Vagina (tissue), 2 donors: ENCODE measurements at places on chromosomes 3 and 15.

DNA sequence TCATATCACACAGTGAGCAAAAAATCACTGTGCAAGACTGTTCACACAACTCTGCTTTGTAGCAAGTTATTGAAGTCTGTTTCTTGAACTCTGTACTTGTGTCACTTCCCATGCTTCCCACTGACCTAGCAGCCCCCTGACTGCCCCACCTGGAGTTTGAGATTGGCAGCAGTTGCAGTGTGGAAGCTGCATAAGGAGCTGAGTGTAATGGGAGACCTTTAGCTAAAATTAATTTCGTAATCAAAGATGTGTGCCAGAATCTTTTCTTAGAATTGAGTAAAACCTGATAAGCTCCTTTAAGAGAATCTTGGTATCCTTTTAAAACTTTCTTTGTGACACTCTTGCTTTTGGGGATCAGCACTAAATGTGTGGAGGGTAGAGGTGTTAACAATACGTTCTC is 42.8 kb downstream of the NKIRAS1 start:
- no peak for DNase-seq

DNA sequence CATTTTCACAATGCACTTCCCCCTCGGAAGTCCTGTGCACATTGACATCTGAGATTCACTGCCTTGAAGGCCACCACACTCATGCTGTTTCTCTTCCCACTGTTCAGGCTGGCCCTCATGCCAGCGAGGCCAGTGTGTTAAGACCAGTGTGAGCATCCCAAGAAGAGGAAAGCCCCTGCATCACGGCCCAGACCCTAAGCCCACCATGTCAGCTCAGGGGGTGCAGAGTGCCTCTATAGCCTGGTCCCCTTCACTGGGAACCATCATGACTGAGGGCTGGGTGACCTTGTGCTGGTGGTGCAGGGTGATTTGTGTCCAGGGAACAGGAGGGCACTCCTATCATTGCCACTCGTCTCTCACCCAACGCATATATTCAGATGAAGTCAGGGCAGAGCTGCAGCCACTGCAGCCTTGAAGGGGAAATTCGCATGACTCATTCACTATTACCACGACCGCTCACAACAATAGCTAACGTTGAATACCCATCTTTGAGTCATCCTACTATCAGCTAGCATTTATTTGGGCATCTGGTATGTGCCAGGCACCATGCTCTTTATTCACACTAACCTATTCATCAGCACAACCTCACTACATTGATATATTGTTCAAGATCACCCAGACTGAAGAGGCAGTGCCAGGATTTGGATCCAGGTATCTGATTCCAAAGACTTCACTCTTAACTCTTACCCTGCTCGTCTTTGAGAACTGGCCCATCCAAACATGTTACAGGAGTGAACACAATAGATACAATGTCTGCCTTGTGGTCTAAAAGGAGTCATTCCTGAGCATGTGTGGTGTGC is 58.8 kb upstream of the SLC6A11 start:
- DNase-seq, result no peak

GRCh38 chr3:179608931-179609720 is 4.5 kb downstream of the NDUFB5 start:
- no peak for DNase-seq

GRCh38 chr15:48929661-48930060 is 34.1 kb downstream of the SHC4 start:
- no peak for DNase-seq

DNA sequence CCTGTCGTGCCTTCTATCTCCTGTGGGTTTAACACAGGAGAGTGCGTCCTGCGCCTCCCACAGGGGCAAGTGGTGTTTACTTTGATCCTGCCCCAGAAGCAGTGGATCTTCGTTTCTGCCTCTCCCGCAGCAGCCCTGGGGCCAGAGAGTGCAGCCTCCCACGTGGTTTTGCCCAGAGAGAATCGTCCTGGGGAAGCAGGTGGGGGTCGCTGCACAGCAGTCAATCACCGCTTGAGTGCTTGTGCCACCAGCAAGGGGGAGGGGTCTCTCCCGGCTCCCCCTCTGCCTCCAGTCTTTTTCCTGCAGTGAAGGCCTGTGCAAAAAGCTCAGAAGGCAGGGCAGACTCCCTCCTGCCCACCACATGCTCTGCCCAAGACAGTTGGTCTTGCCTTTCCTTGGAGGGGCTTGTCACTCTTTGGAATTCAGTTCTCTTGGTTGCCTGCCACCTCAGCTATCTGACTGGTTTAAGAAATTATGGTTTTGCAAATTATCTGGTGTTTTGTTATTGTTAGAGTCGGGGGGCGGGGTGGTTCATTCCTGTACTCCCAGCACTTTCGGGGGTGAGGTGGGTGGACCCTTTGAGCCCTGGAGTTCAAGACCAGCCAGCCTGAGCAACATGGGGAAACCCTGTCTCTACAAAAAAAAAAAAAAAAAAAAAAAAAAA is 26.9 kb downstream of the STOML1 start:
- no peak for DNase-seq

DNA sequence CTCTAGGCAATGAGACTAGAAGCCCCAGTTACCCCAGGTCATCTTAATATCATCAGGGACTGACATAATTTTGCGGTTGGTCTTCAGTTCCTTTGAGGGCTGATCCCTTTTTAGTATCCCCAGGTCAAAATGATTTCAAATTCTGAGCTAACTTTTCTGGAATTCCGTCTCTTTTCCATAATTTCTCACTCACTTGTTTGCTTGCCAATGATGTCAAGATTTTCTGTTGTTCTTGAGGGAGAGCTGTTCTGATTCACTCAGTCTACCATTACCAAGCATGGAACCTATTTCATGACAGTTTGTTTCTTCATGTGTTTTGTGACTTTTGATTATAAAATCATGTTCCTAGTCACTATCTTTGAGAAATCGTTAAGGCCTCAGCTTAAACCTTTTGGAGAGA is 190.5 kb upstream of the LYSMD4 start:
- no peak for DNase-seq
